Activated CD8-positive, alpha-beta T cell treated with anti-CD3 and anti-CD28 coated beads for 36 hours (primary cell): ENCODE measurements at places on chromosomes 11 and 22. TPM values are rescaled to one million over a fixed set of nuclear protein-coding genes. Genes with fewer than 3 reads are reported as not detected.

DNA sequence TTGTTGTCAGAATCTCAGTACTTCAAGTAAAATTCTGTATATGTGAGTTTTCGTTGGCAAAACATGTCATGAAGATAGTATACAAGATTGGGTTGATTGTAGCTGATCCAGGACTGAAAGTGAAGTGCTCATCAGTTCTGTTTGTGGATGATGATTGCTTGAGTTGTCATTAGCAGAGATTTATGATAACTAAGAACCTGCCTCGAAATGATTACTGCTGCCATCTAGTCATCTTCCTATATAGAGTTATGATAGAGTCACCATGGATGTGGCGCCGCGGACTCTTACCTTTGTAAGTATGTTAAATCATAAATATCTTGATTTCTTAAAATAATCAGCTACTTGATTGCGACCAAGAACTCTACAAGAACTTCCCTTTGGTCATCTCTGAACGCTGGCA is 27.9 kb upstream of the MYO18B start:
- no peak overlapping the region for H3K27ac ChIP-seq
- no peaks in the 10 kb centered on the region for H3K27me3 ChIP-seq
- peaks cover 8% of the 10 kb centered on the region for H3K4me1 ChIP-seq
- peaks cover 13% of the 10 kb centered on the region for H3K36me3 ChIP-seq
- DNase-seq: no peak

GRCh38 chr11:104322696-104323095 is 158.7 kb upstream of the PDGFD start:
- no peak overlapping the region for H3K4me3 ChIP-seq
- DNase-seq: no peak
- H3K36me3 ChIP-seq: no peaks in the 10 kb centered on the region

DNA sequence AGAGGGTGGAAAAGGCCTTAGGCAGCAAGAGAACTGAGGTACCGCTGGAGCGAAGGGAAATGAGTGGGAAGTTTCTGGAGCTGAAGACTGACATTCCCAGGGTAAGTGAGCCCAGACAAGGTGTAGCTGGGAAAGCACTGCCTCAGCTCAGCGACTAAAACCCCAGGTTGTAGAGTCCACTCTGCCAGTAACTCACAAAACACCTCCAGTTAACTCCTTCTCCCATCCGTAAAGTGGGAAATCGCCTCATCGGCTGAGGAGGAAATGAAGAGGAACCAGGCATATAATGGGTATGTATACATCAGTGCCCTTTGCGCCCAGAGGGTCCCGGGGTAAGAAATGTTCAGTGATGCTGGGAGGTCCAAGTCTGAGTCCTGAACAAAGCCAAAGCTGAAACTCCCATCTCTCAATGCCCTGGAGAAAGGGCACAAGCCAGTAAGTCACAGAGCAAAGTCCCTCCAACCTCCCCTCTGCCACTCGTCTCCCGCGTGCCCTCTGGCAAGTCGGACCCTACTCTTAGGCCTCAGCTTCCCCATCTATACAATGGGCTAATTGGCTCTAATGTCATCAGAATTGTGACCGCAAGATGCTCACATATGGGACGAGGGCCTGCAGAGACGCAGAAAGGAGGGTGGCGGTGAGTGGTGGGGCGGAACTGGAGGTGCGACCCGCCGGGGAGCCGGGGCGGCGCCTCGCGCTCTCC is 588 bp downstream of the VPS37C start:
- no peak for DNase-seq
- H3K27me3 ChIP-seq: no peaks in the 10 kb centered on the region
- peak overlapping the region; percentile 83 for H3K4me3 ChIP-seq
- H3K27ac ChIP-seq: peak overlapping the region; percentile 86
- H3K4me1 ChIP-seq: peaks cover 56% of the 10 kb centered on the region

- H3K27me3 ChIP-seq: no peaks in the 10 kb centered on the region
- H3K4me3 ChIP-seq: no peak overlapping the region
- no peaks in the 10 kb centered on the region for H3K4me1 ChIP-seq
- no peak for DNase-seq
- H3K36me3 ChIP-seq: peaks cover 22% of the 10 kb centered on the region
- no peak overlapping the region for H3K27ac ChIP-seq
These were observed 27.5 kb downstream of the FBXO7 start for GRCh38 chr22:32501836-32502752.

DNA sequence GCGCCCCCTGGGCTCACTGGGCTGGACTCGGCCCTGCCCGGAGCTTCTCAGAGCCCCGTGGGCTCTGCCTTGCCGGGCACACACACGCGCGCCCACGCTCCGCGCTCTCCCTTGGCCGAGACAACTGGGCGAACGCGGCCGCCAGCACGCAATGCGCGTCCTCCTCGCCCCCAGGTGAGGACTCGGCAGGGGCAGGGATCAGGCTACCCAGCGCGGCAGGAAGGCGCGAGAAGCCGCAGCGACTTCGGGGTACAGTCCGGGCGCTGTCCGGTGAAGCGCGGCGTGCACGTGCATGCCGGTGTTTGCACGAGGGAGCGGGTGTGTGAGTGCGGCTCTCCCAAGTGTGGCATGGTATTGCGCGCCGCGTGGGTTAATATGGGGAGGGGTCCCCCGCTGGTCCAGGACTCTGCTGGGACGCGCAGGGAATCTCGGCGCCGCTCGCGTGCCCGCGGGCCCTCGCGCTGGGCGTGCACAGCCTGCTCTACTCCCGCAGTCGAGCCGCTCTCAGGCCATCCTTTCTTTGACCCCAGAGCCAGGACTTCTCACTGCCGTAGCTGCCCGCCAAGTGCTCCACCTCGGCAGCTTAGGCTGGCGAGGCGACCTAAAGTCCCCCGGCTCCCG is 5.4 kb downstream of the WNT7B start:
- H3K4me1 ChIP-seq: peaks cover 4% of the 10 kb centered on the region
- no peaks in the 10 kb centered on the region for H3K36me3 ChIP-seq
- H3K27ac ChIP-seq: no peak overlapping the region
- no peak for DNase-seq

DNA sequence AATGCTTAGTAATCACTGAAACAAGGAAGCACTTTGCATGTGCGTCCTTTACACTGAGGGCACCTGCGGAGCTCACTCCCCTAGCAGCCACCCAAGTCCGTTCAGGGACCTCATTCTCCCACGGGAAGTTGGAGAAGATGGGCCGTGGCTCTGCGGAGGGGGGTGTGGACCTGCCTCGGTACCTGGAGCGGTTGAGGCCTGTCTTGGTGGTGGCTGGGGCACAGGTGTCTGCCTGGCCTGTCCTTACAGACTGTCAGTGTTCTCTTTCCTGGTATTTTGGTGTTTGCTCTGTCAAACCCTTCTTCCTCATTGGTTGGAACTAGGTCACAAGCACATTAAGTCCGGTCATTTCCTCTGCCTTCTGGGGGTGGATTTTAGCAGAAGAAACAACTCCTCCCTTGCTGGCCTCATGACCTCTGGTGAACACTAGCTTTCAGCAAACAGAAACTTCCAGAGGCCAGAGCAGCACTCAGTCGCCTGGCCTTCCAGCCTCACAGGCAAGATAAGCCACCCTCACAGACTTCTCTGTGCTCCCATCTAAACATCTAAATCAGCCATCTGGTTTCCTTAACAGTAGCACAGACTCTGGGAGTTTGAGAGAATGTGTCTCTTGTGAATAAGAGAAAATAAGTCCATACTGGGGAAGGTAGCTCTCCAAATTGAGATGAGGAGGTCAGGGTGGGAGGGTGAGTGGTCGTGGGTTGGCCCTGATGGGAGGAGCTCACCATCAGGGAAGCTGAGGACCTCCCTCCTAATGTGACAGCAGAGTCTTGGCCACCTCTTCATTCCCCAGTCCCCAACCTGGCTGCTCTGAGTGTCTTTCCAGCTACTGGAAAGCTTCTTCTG is 8.6 kb downstream of the SNAP29 start:
- H3K4me1 ChIP-seq: peaks cover 14% of the 10 kb centered on the region
- no peaks in the 10 kb centered on the region for H3K27me3 ChIP-seq
- H3K4me3 ChIP-seq: no peak overlapping the region

- no peaks in the 10 kb centered on the region for H3K27me3 ChIP-seq
- no peak for DNase-seq
- no peak overlapping the region for H3K27ac ChIP-seq
- H3K4me3 ChIP-seq: no peak overlapping the region
These were observed 184.2 kb upstream of the LUZP2 start for GRCh38 chr11:24312464-24313238.

DNA sequence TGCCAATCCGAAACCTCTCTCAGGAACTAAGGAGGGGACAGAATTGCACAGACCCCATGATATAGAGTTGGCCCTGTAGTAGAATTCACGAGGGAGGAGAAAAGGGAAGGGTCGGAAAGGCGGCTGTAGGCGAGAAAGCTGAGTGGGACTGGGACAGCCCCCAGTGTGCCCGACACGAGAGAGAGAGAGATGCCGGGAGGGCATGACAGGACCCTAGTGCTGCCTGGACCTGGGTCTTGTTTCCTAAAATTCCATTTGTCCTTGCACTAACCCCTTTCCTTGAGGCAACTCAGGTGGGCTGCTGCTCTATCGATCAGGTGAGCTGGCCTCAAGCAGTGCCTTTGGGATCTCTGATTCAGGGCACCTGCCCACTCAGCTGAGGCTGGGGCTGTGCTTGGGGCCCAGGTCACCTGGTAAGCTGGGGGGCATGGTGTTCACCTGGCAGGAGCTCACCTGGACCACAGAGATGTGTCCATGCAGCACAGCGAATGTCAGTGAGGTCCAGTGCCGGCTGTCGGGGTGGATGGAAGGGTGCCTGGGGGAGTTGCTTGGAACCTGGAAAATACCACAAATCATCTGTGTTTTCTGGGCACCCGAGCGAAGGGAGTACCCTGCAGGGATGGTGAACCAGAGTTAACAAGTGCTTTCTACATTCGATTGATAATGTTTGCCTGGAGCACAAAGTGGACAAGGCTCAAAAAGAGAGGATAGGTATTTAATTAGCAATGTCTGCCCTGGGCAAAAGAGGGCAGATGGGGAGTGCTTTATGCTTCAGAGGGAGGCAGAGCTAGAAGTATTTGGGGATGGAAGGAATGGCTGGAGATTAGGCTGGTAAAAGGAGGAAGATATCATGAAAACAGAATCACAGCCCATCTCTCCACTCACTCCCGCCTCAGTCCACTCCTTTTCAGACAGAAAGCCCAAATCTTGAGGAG is 61.6 kb downstream of the NAT10 start:
- no peaks in the 10 kb centered on the region for H3K4me1 ChIP-seq
- peaks cover 1% of the 10 kb centered on the region for H3K36me3 ChIP-seq
- H3K27me3 ChIP-seq: no peaks in the 10 kb centered on the region
- no peak overlapping the region for H3K4me3 ChIP-seq
- no peak for DNase-seq

DNA sequence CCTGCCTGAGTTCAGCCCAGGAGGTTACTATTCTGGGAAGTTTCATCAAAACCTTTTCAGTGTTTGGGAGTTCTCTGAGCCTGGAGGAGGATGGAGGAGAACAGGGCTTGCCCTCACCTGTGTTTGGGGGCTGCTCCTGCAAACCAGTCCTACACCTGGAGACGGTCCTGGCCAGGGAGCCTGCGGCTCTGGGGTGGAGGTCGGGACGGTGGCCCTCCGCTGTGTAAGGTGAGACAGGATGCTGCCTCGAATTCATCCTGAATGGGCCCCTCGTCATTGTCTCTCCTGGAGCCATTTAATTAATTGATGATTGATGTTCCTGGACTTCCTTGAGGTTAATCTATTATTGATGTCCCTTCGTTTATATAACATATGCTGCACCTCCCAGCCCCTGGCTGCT is 6.3 kb downstream of the DAGLA start:
- no peaks in the 10 kb centered on the region for H3K36me3 ChIP-seq
- peaks cover 24% of the 10 kb centered on the region for H3K27me3 ChIP-seq
- H3K27ac ChIP-seq: no peak overlapping the region
- no peak overlapping the region for H3K4me3 ChIP-seq
- H3K4me1 ChIP-seq: no peaks in the 10 kb centered on the region

DNA sequence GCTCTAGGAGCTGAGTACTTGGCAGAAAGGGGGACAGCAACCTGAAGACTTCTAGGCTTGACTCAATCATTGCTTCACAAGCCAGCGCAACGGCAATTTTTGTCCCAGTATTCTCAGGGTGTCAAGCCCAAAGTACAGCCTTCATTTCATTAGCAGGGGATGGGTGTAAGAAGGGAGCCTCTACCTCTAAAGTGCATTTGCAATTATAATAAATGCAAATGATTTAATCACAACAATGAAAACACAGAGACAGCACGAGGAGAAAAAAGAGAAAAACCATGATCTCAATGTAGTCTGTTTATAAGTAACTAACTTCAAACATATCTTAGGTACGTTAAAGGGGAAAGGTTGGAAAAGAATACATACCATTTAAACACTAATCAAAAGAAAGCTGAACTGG is 34.7 kb downstream of the ZBTB44 start:
- H3K27me3 ChIP-seq: no peaks in the 10 kb centered on the region
- no peak for DNase-seq
- H3K4me1 ChIP-seq: peaks cover 19% of the 10 kb centered on the region
- H3K27ac ChIP-seq: no peak overlapping the region

The MRPL23 gene
- total RNA-seq: 134 TPM

The KRTAP5-10 gene
- not detected for total RNA-seq

The DDTL gene
- total RNA-seq: not detected
